ENCODE measurements at places on chromosomes 11 and 22.

DNA sequence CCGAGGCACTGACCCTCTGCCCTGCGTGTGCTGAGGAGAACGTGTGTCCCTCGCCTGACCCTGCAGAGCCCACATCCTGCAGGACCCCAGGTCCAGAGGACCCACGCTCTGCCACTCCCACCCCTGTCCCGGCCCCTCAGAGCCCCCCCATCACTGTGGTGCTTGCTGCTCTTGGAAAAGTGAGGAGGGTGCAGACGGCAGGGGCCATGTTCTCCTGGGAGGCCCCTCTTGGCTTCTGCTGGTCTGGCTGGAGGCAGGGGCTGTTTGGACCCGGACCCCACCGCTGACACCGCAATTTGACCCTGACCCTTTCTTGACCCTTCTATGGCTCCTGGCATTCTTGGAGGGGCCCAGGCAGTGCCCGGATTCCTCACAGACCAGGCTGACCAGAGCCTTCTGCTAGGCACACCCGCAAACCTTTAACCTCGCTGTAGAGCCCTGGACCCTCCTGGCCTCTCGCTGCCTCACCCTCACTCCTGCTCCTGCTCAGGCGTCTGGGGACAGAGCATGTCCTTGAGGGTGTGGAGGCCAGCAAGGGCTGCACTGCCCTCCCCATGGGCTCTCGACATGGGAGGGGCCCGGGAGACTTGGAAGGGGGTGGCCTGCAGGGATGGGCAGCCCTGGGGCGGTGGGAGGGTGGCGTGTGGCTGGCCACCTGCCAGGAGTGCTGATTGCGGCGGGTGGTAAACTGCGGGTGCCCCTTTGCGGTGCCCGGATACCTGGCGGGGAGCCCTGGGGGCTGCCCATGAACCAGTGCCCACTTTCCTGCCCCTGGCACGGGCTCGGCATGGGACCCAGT, 37.0 kb upstream of the MUC5AC start:
- no peak for DNase-seq

- no peak for DNase-seq
Observed at GRCh38 chr11:29153078-29153477, 863.8 kb downstream of the KCNA4 start.

GRCh38 chr11:32450372-32450771, 15.0 kb upstream of the WT1 start:
- DNase-seq, result no peak

DNA sequence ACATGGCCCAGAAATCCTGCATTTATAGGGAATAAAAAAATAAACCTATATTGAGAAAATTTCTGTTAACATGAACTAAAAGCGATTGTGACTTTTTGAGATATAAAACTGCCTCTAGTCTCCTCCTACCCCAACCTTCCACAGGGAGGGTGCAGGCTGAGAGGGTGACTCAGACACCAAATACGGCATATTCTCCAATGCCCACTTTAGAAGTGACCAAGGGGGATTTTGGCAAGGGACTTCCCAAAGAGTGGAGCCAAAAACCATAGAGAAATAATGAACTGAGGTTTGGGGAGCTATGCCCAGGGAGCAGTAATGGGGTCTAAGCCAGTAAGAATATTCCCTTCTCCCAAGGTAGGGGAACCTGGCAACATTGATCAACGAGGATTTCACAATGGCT, 124.9 kb upstream of the ZC3H12C start:
- DNase-seq, result no peak

GRCh38 chr11:112161012-112161411, 2.9 kb downstream of the IL18 start:
- no peak for DNase-seq

- no peak for DNase-seq
Observed at GRCh38 chr22:30026756-30027155, 53.5 kb upstream of the HORMAD2 start.

DNA sequence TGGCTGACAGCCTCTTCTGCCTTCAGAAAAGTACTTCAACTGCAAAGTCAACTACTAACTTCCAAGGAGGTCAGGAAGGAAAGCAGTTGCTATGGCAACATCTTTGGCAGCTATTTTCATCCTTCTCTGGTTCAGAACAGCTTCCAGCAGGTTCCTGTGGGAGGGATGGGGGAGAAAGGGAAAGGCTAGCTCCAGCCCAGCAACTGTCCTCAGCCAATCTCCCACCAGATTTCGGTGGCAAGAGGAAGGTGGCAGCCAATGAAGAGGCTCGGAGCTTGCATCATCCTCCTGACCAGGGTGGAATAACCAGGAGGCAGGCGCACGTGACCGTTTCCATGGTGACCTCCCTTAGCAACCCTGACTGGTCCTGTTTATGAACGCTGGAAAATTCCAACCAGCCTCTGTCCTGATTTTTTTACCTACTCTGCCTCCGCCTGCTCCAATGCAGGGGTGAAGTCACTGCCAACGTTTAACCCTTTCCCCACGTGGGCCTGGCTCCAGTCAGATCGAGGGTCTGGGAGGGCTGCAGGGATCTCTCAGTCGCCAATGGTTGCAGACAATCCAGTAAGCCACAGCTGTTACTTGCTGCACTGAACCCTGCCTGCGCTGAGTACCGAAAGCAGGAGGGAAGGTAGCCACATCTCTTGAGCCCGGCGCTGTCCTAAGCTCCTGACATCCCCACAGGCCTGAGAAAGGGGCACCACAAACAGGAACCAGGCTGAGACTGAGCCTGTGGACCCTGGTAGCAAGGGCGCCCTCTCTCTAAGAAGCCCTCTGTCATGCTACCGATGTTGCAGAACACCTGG, 11.2 kb upstream of the MALAT1 start:
- no peak for DNase-seq

DNA sequence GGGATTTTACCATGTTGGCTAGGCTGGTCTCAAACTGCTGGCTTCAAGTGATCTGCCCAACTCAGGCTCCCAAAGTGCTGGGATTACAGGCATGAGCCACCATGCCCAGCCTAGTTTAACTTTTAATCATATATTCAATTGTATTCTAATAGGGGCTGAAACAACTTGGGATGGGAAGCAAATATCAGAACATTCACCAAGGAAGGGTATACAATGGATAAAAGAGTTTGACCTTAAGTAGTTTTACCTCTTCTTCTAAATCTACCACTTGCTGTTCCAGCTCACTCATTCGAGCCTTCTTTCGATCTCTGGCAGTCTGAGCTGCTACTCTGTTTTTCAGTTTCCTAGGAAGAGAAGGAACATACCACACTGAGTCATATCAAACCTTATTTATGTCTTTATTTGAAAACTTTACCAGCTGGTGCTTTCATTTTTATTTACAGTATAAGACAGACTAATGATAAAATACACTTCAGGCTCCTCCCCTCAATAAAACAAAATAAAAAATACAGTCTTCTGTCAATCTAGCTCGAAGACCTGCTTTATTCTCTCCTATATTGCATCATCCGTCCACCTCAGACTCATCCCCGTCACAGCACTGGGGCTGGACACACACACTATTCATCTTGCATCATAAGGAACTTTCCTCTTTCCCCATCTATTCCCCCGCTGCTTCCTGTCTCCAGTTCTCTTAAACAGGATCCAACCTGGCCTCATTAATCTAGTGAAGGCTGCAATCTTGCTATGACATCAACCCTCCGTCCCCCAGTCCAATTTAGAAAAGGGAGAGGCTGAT, 1.4 kb downstream of the XBP1 start:
- no peak for DNase-seq

Data from effector memory CD8-positive, alpha-beta T cell (primary cell).